Stimulated activated CD8-positive, alpha-beta memory T cell treated with anti-CD3 and anti-CD28 coated beads, Interleukin-7, amount 100 ng/mL, for 1 hour (primary cell): ENCODE measurements at places on chromosomes 7 and 10.

DNA sequence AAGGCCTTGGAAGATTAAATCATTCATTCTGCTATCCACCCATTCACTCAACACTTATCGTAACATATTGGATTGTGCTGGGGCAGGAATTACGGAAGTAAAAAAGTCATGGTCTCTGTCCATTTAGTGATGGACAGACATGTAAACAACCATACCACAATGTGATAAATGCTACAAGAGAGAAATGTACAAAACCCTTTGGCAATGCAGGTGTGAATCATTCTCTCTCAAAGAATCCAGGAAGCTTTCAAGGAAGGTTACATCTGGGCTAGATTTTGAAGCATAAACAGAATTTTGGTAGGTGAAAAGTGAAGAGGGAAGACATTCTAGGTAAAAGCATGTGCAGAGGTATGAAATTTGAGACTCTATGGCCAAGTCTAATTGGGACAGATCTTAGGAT, 61.7 kb upstream of the KCNIP2 start:
- DNase-seq = no peak

DNA sequence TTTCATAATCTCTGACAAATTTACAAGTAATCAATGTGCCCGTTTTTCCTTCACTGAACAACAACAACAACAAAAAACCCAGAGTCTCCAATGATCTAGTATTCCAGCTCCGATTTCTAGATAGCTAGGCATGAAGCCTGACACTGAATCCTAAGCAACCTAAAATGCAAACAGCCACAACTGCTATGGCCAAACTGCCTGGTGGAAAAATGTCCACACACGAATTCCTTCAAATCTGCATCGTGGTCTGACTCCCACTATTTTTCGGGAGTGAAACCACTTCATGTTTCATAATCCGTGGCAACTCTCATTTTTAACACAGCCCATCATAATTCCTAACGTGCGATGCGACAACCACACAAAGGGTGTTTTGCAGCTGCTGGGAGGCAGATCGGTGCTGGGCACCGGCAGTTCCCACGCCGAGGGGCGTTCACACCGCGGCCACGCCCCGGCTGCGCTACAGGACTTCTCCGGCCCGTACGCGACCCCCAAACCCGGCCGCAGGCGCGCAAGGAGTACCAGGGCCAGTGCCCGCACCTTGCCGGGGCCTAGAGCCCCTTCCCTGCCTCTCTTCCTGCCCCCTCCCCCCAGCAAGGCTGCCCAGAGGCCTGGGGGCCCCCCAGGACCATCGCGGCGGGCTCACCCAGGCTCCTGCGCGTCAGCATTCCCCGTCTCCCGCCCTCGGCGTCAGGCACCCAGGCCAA, 814 bp downstream of the RUFY2 start:
- no peak for DNase-seq

GRCh38 chr10:49595713-49596492, 14.2 kb upstream of the SLC18A3 start:
- no peak for DNase-seq

DNA sequence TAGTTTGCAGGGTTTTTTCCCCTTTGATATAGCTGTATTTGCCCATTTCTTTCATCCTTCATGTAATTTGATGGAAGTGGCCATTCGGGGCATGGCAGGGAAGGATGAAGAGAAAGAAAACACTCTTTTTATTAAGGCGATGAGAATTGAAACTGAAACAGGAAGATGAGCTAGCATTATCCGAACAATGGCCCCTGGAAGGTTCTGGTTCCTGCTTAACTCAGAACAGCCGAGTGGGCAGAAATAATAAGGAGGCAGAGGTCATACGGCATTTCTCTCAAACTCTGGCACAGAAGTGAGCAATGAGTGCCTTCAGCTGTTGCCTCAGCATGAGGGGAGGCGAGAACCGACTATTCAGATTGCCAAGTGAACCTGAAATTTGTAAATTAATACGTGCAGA, 113.2 kb upstream of the MYO3A start:
- DNase-seq = no peak

- DNase-seq = no peak
Observed at GRCh38 chr7:91787931-91788330, 92.6 kb downstream of the MTERF1 start.

DNA sequence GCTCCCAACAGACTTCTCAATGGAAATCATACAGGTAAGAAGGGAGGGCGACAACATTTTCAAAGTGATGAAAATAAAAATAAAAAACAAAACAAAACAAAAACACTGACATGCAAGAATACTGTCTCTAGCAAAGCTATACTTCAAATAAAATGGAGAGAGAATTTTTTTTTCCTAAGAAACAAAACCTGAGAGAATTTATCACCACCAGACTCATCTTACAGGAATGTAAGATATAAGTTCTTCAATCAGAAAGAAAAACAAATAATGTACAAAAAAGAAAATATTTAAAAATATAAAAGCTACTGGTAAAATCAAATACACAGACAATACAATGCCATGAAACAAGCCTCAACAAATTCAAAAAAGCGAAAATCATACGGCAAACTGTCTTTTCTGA, 113.2 kb downstream of the NRBF2 start:
- no peak for DNase-seq

- no peak for DNase-seq
Observed at GRCh38 chr10:54133203-54133602, 667.8 kb downstream of the PCDH15 start.

DNA sequence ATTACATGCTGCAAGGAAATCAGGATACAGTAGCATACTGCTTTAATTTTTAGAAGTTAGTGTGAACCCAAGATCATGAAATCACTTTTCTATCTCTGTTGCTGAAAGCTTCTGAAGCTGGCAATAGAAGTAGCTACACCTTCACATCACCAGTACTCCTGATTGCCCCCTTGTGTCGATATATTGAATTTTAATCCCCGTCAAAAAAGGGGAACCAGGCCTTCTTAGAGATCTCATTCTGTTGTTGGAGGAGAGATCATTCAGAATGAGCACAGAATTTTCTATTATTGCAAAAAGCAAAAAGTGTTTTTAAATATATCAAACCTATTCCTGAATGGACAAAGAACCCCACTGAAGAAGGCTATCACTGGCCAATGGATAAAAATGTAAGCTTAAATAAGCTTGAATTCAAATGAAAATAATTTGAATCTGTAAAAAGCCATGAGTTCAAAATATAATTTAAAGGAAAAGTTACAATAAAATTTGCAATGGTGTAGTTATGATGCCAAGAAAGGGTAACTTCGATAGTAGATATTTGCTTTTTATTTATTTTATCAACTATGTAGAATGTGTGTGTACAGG, 39.7 kb upstream of the TEX47 start:
- no peak for DNase-seq
